ENCODE measurements at places on chromosomes 1 and 21.

- DNase-seq, result no peak
Observed at GRCh38 chr1:81329041-81329440, 471.7 kb upstream of the ADGRL2 start.

GRCh38 chr1:8373581-8374241 lies 55.8 kb downstream of the SLC45A1 start:
- peak; percentile 39 for DNase-seq

GRCh38 chr1:163291461-163291860 lies 30.3 kb upstream of the NUF2 start:
- DNase-seq, result no peak

- DNase-seq, result no peak
Observed at GRCh38 chr1:211305044-211305443, 21.6 kb upstream of the TRAF5 start.

GRCh38 chr21:36199021-36199420 lies 42.4 kb downstream of the DOP1B start:
- no peak for DNase-seq

All from hypothalamus (tissue), 51 donors.